ENCODE measurements at places on chromosomes 1 and 21. TPM values are rescaled to one million over a fixed set of nuclear protein-coding genes. Genes with fewer than 3 reads are reported as not detected.

- no peak for DNase-seq
Measured at GRCh38 chr1:12437629-12438028, 180.4 kb downstream of the DHRS3 start.

DNA sequence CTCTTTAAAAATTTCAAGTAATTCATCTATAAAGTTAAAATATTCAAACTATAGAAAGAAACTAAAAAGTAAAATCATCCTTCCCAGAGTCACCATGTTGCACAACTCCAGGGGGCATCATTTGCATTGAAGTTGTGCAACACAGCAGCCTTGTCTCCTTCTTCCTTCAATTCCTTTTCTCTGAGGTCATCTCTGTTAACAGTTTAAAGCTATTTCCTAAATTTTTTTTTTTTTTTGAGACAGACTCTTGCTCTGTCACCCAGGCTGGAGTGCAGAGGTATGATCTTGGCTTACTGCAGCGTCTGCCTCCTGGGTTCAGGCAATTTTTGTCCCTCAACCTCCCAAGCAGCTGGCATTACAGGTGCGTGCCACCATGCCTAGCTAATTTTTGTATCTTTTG, 7.1 kb downstream of the RHBG start:
- DNase-seq: peak; percentile 40

DNA sequence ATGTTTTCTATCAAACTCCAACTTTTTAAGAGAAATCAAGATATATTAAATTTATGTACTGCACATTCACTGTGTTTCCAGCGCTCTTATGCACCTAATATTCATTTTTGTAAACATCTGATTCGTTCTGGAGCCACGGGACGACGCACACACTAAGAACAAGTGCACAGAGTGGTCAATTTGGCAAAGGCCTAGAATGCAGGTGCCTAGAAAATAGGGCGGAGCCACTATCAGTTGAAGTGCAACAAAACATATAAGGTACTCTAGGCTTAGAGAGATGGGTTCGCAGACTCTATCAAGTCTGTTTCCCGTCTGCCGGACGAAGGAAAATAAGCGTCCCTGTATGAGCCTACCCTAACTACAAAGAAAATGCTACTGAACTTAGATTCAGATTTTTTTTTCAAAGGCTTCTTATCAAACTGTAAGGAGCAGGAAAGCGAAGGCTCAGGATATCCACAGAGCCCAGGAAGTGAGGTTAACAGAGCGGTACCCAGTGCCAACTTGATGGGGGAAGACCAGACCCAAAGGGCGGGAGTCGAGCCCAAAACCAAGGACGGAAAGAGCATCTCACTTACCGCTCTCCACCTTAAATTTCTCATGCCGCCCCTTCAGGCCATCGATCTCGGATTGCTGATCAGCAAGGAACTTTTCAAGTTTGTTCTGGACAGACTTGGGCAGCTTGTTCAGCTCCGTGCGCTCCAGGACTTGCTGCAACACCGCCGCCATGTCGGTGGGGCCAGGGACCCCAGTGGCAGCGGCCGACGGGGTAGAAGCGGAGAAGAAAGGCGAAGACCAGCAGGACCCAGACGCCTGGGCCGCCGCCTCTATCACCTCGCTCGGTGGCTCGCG, 526 bp downstream of the TPR start:
- peak; percentile 51 for DNase-seq

The TNFRSF4 gene
- 0.65 TPM for total RNA-seq

DNA sequence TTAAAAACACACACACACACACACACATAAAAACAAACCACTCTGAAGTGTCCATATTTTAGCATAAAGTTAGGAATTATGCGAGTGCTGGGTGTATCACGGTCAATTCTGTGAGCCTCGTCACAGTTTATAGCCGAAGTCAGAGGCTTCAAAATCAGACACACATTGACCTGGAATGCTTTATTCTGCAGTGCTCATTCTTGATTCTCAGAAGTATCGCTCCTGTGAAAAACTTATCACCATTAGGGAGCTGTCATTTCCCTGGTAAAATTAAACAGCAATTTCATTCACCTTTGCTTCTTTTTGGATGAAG, 8.7 kb upstream of the IRF2BP2 start:
- no peak for DNase-seq

DNA sequence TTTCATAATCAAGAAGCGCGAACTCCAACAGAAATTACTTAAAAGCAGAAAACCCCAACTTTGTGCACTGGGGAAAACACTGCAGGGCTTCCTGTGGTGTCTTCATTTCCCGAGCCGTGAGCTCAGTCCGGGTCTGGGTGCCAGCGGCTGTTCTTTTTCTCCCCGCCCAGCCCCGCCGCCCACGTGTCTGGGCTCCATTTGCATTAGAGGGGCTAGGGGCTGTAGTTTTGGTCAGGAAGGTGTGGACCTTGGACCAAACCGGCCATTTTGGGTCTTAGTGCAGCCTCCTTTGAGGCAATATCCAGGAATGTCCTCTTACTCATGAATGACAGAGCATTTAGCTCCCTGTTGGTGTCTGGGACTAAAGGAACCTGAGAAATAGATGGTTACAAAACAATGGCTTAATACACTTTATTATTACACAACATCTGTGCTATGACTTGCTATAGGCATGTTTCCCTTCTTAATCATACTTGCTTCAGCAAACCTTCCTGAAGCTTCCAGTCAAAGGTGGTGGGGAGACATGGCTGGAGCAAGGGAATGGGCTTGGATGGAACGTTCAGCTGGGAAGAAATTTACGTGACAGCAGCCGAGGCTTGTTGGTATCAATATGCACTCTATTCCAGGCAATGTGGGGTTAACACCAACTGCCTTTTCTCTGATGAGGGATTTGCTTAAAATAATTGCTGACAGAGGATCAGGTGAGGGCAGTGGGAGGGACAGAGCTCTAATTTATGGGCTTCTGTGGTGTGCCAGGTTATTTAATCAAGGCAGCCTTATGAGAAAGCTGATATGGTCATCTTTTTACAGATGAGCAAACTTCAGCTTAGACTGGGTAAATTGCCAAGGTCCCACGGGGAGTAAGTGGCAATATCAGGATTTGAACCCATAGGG, 1.1 kb downstream of the AGTRAP start:
- DNase-seq: peak; percentile 83

DNA sequence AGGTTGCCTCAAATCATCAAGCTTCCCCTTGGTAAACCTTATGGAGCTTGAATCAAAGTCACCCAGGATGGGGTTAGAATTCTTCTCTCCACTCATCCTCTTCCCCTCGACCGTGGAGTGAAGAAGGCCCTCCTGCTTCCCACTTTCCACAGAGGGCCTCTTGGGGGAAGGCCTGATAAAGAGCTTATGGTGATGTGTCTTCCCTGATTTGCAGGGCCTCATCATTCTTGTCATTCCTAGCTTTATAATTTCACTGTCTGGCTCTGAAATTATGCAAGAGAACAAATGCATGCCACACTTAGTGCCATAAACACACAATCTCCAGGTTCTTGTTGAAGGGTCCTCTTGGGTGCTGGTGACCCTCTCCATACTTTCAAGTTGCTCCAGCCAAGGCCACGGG, 101.2 kb downstream of the HMGB4 start:
- DNase-seq: no peak

The TSPAN2 gene
- total RNA-seq: 2.5 TPM

GRCh38 chr1:207109004-207109403, 5.0 kb downstream of the C4BPA start:
- DNase-seq: no peak

DNA sequence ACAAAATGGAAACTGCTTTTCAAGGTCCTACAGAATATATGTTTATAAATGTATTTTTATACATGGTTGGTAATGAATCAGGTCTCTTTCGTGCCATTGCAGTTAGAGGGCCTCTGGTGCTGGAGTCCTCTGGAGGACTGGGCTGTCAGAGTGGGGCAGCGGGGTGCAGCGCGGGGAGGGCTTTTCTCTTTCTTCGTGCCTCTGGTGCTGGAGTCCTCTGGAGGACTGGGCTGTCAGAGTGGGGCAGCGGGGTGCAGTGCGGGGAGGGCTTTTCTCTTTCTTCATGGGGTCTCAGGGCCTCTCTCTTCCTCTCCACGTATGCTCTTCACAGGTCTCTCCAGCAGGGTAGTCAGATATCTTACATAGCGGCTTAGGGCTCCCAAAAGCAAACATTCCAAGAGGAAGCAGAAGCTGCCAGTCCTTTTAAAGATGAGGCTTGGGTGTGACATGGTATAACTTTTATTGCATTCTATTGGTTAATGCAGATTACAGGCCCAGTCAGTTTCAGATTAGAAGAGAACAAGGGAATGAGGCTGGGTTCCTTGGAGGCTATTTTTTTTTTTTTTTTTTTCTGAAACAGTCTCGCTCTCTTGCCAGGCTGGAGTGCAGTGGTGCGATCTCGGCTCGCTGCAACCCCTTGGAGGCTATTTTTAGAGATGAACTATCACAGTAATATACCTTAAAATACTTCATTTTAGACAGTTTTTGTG, 13.1 kb downstream of the SDCCAG8 start:
- DNase-seq: peak; percentile 86

GRCh38 chr1:159755451-159756007, 25.2 kb upstream of the DUSP23 start:
- DNase-seq: no peak

DNA sequence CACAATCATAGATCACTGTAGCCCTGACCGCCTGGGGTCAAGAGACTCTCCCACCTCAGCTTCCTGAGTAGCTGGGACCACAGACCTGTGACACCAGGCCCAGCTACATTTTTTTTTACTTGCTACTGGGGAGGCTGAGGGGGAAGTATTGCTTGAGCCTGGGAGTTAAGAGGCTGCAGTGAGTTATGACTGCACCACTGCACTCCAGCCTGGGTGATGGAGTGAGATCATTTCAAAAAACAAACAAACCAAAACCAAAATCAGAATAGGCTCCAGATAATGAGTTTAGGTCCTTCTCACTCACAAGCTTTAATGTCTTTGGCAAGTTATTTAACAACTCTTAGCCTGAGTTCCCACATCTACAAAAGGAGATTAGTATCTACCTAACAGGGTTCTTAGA, 22.8 kb downstream of the WDR26 start:
- no peak for DNase-seq

The C1QC gene
- not detected for total RNA-seq

The RGS18 gene
- not detected for total RNA-seq

DNA sequence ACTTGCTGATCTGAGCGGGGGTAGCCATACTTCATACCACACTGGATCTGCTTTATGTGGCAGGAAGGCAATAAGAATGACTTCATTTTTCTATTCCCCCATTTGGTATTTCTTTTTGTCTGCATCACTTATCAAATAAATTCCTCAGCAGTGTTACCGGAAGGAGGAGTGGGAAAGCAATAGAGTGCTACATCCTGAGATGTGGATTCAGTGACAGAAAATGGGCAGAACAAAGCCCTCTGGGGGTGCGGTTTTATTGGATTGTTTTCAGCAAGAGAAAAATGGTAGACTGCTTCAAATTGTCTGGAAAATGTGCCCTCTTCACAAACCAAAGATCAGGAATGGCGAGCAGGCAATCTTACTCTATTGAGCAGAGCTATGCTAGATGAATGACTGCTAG, 751.9 kb upstream of the NEGR1 start:
- DNase-seq: no peak

The DOP1B gene
- total RNA-seq: 25.8 TPM

DNA sequence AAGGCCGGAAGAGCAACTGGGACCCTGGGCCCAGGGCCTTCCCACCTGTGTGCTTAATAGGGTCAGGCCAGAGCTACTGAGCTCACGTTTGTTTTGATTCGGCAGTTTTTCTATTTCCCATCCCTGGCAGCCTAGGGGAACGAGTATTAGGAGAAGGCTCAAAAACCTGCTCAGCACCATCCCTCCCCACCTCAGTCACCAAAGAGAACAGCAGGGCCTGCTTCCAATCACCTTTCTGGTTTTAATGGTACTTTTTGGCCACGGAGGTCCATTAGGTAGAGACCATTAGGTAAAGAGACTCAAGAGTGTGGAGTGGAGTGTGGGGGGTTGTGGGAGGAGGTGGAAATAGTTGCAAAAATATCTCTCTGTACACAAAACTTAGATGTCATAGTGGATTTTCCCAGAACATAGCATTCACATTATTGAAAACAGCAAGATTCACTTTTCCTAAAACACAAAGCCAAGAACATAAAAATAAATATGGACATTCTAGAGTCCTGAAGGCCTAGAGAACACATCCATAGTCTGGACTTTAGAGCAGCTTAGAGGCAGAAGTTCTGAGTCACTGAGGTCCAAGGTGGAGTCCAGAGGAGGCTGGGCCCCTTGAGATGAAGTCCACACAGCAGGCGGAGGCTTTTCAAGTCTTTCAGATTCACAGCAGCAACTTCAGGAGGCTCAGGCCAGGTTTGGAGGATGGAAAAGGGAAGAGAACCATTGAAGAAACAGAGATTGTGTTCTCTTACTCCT, 19.5 kb downstream of the NUAK2 start:
- DNase-seq: peak; percentile 51

DNA sequence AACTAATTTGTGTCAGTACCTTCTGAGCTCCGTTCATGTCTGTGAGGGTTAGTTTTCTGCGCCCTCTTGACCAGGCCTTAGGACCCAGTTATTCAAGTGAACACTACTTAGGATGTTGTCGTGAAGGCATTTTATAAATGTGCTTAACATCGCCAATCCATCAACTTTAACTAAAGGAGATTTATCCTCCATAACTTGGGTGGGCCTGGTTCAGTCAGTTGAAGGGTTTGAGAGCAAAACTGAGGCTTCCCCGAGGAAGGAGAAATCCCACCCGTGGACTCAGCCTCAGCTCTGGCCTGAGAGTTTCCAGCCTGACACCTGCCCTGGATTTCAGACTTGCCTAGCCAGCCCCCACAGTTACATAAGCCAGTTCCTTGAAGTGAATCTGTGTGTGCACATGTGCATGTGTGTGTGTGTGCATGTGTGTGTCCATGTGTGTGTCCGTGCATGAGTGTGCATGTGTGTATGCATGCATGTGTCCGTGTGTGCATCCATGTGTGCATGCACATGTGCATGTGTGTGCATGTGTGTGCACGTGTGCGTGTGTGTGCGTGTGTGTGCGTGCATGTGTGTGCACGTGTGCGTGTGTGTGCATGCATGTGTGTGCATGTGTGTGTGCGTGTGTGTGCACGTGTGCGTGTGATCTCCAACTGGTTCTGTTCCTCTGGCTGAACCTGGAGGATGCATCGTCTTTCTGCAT, 62.1 kb upstream of the PDE9A start:
- DNase-seq: no peak

The TRIM58 gene
- total RNA-seq: 0.09 TPM

The IL12RB2 gene
- not detected for total RNA-seq

The ESPN gene
- not detected for total RNA-seq

- DNase-seq: no peak
Measured at GRCh38 chr1:151495316-151495715, 15.9 kb upstream of the CGN start.

All from fibroblast of the aortic adventitia (primary cell).